ENCODE measurements at places on chromosomes 13 and 19.
A peak's percentile ranks its signal among the peaks of the same experiment; 100 is the strongest.

- DNase-seq = no peak
Observed at GRCh38 chr19:49730166-49730565, 32.9 kb downstream of the TSKS start.

DNA sequence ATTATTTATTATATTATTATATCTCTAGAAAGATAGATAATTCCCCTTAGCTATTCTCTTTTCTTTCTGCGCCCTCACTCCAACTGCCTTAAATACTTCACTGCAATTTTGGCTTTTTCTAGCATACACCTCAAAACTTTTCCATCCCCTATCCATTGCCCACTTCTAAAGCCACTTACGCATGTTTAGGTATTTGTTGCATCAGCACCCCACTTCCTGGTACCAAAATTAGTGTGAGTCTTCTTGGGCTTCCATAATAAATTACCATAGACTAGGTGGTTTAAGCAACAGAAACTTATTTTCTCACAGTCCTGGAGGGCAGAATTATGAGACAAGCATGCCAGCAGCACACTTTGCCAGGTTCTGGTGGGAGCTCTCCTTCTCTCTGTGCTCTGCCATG is 209.0 kb downstream of the FGF14 start:
- DNase-seq = no peak

DNA sequence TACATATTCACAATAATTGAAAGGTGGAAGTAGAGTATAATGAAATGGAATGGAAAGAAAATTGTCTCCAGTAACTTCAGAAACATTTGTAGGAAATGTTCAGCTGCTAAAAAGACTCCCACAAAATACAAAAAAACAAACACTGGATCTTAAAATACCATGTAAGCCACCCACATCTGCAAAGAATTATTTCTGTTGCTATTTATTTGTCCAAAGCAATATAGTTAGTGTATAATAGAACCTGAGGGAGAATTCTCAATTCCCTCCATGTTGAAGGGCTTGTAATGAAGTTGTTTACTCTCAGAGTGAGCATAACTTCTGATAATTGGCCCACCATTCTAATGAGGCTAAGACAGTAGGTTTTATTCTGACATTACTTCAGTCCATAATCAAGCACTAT is 37.4 kb upstream of the KLF12 start:
- no peak for DNase-seq

DNA sequence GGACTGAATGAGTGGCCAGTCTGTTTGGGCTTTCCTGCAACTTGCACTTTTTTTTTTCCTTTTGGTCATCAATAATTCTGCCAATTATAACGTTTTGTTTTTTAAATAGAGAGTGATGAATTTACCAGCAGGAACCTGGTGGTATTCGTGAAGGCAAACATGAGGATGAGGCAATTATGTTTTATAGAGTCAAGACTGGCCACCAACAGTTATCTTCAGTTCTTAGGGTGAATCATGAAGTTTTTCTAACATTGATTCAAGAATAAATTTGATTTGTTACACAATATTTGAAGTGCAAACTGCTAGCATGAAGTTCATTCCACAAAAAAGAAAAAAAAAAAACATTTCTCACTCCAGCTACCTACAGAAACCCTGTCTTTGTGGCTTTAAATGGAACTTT is 244.5 kb downstream of the SPRY2 start:
- no peak for DNase-seq

- no peak for DNase-seq
Observed at GRCh38 chr13:113551081-113552000, 33.2 kb upstream of the TFDP1 start.

- DNase-seq = no peak
Observed at GRCh38 chr13:109615721-109616420, 170.5 kb downstream of the IRS2 start.

DNA sequence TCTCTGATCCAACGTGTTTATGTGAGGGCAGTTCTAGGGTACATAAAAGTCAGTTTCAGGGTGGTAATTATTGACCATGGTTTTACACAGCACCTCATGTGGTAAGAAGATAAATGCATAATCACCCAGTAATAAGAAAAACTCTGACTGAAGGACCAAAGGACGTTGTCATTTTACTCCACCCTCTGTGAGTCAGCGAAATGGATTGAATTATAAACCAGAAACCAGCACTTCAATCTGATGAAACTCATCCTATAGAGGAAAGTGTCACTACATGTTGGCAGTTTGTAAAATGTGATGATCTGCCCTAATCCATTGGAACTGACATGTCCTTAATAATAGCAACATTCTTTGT is 406.8 kb downstream of the KLF5 start:
- DNase-seq = no peak

DNA sequence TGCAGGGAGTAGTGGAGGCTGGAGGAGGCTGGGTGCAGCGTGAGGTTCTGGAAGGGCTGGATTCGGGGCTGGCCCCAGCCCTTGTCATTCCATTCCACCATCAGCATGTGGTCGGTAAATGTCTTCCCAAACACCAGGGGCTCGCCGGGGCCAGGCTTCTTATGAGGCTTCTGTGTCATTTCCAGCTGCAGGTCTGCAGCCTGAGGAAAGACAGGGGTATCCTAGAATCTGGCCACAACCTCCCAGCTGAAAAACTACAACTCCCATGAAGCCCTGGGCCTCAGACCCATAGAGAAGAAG is 4.4 kb downstream of the BCAT2 start:
- DNase-seq = peak; percentile 46

GRCh38 chr19:17841371-17841809 is 6.4 kb downstream of the JAK3 start:
- no peak for DNase-seq

DNA sequence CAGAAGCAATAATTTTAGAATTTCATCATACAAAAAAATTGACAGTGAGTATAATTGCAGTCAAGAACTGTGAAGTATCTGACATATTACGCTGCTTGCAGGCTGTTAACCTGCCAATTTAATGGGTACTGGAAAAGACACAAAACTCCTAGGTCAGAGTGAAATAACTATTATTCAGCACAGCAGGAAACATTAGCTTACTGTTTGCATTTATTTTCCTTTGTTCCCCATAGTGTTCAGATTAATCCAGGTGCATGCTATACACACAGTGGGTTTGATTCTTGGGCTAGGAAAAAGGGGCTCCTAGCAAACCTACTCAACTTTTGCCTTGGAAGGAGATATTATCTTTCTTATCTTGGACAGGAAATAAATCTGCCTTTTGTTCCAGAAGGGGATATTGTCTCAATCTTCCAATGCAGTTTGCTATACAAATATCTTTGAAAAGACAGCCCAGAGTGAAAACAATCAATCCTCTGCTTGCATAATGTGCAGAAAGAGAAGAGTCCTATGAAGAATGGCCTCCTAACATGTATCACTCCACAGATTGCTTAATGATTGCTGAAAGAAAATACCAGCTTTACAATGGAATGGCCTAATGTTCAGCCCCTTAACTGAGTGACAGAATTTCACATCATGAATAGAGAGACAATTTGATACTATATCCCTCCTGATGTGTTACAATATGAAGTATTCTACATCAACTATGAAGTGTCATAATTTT is 443.4 kb downstream of the TBC1D4 start:
- no peak for DNase-seq

GRCh38 chr13:32262165-32262564 is 53.0 kb downstream of the ZAR1L start:
- DNase-seq = no peak

- peak; percentile 53 for DNase-seq
Observed at GRCh38 chr13:30421093-30422053, 920 bp upstream of the UBE2L5 start.

DNA sequence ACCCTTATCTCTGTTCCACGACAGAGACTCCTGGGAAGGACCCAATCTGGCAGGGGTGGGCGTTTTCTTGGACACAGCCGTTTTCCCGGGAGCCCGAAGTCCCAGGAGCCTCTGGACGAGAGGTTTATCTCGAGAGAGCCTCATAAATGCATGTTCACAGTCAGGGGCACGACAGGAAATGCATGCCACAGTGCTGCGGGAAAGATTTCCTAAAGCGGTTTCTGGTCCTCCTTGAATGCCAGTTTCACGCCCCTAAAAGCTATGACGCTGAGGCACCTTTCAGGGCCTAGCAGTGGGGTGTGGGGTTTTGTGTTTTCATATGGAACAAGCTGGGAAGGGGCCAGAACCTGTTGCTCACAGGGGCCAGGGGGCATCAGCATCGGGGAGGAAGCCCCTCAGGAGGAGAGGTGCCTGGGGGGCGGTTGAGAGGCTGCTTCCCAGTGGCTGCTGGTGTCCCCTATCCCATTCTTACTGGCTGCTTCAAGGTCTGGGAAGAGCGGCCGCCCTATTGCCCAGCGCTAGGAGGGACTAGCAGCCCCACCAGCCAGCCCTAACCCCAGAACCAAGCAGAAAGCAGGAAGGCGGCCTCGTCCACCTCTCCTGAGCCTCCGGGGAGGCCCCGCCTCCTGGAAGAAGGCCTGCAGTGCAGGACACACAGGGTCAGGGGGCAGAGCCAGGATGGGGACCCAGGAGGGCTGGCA is 157.0 kb downstream of the KDM4B start:
- no peak for DNase-seq

DNA sequence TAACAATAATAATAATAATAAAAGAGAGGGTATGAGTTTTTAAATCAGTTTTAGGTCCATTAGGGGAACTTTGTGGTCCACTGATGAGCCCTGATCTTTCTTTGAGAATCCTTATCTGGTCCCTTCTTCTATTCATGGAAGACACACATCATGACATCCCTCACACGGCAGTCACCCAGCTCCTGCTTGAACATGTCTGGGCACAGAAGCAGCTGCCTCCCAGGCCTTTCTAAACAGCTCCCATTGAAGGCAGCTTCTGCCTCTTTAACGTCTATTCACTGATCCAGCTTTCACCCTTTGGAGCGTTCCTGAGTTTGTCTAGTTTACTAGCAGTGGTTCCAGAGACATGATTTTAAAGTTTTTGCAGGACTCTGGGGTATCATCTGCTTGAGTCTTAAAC is 42.6 kb upstream of the STK24 start:
- DNase-seq = no peak

GRCh38 chr13:85755123-85755522 is 44.1 kb downstream of the SLITRK6 start:
- no peak for DNase-seq

- DNase-seq = peak; percentile 4
Observed at GRCh38 chr19:29622166-29623070, 16.3 kb downstream of the POP4 start.

DNA sequence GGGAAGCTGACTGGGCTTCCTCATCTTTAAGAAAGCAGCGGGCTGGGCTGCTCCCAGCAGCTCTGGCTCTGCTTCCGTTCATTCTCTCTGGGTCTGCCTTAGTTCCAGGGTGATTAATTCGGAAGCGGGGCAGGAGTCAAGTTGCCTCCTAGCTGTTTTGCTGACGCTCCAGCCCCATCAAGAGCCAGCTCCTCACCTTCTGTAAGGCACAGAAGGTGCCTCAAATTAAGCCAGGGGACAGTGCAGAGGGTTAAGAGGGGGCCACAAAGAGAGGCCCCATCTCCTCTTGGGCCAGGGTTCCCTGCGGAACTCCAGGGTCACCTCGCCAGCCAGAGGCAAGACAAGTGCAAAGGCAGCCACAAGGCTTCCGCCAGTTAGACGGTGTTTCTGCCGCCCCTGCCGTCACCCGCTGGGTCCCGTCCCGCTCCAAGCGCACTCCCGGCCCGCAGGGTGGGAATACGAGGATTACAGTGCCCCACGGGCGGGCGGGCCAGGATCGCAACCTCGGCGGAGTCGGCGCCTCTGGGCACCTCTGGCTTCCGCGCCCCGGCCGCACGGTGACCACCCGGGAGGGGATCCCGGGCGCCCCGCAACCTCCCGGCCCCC is 508 bp downstream of the SLC15A1 start:
- no peak for DNase-seq

DNA sequence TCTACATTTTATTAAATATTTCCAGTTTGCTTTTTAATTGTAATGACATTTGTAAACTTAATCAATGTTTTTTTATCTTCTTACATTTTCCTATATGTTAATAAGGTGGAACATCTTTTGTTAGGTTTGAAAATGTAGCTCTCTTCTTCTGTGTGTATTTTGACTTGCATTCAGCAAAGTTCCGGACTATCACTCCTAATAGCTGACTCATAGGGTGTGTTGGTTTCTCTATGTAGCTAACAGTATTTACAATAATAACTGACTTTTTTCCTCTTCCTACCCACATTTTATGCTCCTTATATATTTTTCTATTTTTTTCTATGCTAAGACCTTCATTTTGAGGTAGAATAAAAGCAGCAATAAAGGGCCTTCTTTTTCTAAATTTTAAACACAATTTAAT is 28.1 kb downstream of the MYO16 start:
- no peak for DNase-seq

GRCh38 chr13:95948656-95949055 is 104.5 kb downstream of the UGGT2 start:
- no peak for DNase-seq

GRCh38 chr19:39970675-39971379 is at the start of gene PSMC4:
Gene PSMC4 (plus strand): TSS chr19:39971165. CDS start chr19:39971203, 38 bp downstream.
- DNase-seq = peak; percentile 83

- no peak for DNase-seq
Observed at GRCh38 chr19:47068246-47068645, 19.8 kb upstream of the TMEM160 start.

- DNase-seq = no peak
Observed at GRCh38 chr19:2353159-2353886, 6.7 kb upstream of the TMPRSS9 start.

DNA sequence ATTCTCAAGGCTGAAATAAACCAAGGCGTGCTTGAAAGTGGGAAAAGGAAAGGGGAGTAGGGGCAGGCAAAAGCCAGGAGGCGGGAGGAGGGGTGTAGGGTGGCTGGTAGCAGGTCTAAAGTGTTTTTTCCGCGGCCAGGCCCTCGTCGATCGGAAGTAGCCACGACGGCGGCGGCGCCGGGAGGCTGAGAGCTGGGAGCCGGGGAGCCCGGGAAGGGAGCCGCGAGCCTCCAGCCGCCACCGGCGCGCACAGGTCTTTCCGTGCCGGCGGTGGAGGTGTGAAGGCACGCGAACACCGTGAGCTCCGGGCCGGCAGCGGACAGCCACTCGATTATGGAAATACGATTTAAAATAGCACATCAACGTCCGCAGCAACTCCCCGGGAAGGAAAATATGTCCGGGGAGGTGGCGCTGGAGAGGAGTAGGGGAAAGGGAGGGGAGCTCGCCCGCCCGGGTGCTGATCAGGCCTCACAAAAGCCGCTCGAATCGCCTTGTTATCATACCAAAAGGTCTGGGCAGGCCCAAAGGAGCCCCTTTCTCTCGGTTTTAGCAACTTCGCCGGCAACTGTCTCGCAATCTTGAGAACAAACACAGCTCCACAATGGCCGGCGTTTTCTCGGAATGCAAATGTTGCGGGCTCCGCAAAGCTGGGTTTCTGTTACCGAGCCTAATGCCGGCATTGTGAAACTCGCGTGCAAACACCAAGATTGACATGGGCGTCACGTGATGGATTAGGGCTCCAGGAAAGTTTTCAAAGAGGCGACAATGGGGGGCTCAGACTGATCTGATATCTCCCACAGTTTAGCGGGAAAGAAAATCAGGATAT is 2.9 kb upstream of the PCDH8 start:
- DNase-seq = no peak

GRCh38 chr19:57190301-57190700 is 999 bp upstream of the ZNF264 start:
- no peak for DNase-seq

- DNase-seq = no peak
Observed at GRCh38 chr19:7993560-7993959, 11.9 kb downstream of the ELAVL1 start.

GRCh38 chr13:95724252-95724651 is 47.3 kb downstream of the DNAJC3 start:
- no peak for DNase-seq

GRCh38 chr13:91360246-91360751 is 12.8 kb downstream of the MIR17HG start:
- no peak for DNase-seq

Data from SW 1271 (cell line).